ENCODE measurements at places on chromosomes 3 and 15.

DNA sequence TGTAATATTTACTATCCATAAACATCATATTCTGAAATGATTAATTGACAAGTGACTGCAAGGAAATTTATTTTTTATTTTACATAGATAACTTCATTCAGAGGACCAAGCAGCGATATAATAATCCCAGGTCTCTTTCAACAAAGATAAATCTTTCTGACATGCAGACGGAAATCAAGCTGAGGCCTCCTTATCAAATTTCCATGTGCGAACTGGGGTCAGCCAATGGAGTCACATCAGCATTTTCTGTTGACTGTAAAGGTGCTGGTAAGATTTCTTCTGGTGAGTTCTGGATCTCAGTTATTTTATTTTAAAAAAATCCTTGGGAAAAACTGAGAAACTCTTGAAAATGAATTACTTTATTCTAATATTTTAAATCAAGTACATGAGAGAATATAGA is 23.3 kb downstream of the SEC22A start:
- DNase-seq: no peak

- DNase-seq: no peak
These were observed 573.2 kb upstream of the MDFIC2 start for GRCh38 chr3:70885636-70886035.

GRCh38 chr15:75361989-75362641 is 6.3 kb downstream of the MAN2C1 start:
- no peak for DNase-seq

DNA sequence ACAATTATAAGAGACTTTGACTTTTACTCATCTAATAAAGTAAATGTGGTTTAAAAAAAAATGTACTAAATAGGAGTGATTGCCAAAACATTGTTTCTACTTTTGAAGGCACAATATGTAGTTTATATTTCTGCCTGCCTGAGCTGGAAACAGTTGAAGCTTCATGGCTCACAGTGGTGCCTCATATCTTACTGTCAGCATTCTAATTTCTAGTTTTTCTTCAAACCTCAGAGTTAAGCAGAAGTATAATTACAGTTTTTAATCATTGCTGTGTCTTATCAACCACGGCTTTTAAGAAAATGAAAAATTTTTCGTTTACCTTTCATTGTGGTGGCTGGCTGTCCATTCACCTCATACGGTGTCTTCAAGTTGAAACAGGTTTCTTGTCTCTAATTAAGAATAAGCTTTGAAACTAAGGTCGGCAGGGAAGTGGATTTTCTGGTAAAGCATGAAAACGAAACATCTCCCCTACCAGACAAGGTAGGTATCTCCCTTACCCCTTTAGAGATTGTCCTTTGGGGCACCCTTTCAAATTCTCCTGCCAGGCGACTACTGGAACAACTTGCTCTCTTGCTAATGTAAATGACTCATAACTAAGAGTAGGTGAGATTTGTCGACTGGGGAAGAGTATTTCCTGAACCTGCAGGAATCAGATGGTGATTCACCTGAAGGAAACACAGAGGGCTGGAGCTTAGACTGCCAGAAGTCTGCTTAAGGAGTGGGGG is at the start of gene GPR87:
TSS of gene GPR87 (minus strand) at position 554 of the 725 bp plus-strand sequence. CDS start 16,720 bp downstream, outside the sequence.
- DNase-seq: no peak

Measured in stimulated activated CD4-positive, alpha-beta T cell treated with anti-CD3 and anti-CD28 coated beads, Interleukin-12 subunit alpha, Interleukin-12 subunit beta, amount 100 ng/mL, for 24 hours (primary cell).